ENCODE measurements at places on chromosomes 7 and 10.

DNA sequence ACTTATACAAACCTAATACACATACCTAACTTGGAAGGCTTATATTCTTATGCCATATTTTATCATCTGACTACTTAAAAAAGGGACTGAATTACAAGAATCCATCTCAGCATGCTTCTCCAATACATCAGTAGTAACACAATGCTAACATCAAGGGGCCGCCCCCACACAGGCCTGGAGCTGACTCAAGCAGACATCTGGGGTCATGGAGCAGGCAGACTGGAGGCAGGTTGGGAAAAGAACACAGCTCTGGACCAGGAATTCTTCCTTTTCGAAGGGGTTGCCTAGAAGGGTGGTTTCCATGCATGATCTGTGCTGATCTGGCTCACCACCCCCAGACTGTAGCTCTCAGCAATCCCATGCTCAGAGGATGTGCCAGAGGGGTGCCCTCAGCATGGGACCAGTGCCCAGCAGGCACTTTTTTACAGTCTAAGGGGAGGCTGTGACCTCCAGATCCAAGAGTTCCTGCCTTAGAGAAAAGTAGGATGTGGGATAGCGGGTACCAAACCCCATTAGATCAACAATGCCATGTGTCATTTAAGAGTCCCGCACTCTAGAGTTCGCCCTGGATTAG is 26.1 kb upstream of the DUSP5 start:
- DNase-seq = no peak

DNA sequence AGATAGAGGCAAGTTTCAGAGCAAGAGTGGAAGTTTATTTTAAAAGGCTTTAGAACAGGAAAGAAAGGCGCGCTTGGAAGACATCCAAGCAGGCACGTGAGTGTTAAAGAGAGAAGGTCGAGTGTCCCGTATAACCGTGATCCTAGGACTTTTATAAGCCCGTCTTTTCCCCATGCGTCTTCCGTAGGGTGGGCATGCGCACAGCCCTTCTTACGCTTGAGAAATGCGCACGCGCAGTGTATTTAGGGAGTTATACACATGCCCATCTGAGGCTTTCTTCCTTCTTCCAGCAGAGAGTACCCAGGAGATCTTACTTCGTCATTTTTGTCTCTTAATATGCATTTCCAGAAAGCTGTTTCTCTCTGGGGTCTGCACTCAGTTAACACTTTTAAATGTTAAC is 52.4 kb downstream of the CALD1 start:
- DNase-seq = no peak

DNA sequence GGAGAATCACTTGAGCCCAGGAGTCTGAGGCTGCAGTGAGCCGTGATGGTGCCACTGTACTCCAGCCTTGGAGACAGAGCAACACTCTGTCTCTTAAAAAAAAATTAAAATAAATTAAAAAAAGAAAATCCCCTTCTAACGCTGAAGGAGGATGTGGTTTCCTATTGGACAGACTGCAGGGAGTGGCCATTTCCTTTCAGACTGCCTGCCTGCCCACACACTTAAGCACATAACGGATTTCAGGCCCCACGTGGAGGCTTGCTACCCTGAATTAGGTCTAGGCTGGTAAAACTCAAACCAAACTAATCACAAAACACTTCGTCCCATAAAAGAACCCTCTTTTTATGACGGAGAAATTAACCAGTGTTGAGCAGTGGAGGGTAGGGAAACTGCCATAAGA is 34.0 kb downstream of the GATA3 start:
- no peak for DNase-seq

DNA sequence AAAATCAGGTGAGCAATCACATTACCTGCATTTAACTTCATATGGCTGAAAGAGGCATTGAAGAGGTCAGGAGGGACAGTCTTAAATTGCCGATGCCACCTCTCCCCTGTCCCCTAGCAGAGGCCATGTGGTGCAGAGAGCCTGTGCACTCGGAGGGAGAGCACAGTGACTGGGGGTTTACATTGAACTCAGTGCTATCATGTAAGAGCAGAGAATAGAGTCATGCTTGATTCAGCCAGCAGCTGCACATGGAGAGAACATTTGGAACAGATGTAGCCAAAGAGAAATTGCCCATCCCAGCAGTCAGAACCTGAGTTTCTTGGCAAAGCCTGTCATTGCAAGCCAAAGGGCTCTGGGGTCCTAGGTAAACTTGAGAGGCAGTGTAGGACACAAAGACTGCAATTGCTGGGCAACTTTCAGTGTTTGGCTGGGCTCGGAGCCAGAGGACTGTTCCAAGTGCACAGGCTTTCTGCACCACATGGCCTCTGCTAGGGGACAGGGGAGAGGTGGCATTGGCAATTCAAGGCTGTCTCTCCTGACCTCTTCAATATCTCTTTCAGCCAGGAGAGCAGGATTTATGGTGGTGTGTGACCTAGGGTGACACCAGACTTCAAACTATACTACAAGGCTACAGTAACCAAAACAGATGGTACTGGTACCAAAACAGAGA is 267.1 kb downstream of the REEP3 start:
- no peak for DNase-seq

DNA sequence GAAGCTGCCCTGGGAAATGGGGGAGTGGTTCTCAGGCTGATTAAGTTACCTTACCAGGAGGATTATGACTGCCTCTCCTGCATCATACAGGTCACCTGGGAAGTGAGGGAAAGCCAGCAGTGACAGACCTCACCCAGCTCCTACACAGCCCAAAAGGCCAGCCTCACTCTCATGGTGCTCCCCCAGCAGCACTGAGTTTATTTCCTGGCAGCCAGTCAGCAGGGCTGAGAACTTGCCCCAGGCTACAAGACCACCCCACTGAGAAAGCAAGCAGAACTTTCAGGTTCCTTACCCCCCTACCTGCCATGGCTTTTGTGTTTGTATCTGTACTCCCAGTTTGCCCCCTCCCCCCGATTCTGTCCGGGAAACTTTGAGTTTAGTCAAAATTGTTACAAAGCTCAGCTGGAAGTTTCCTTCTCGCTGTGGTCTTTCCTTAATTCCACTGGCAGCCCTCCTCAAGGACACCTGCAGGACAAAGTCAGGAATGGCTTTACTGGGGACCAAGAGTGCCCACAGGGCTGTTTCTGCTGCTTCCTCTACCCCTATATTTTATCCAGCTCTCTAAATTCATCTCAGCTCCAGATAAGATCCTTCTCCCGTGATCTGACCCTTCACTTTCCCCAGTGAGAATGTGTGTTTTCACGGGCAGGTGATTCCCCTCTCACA is 649.8 kb upstream of the MBL2 start:
- no peak for DNase-seq

GRCh38 chr7:151869455-151869854 is 7.5 kb downstream of the PRKAG2 start:
- no peak for DNase-seq

GRCh38 chr7:37430640-37431039 is 18.0 kb downstream of the ELMO1 start:
- DNase-seq = no peak

GRCh38 chr7:231858-232246 is 39.5 kb downstream of the FAM20C start:
- DNase-seq = no peak

- DNase-seq = no peak
Observed at GRCh38 chr7:151813445-151813844, 63.5 kb downstream of the PRKAG2 start.

DNA sequence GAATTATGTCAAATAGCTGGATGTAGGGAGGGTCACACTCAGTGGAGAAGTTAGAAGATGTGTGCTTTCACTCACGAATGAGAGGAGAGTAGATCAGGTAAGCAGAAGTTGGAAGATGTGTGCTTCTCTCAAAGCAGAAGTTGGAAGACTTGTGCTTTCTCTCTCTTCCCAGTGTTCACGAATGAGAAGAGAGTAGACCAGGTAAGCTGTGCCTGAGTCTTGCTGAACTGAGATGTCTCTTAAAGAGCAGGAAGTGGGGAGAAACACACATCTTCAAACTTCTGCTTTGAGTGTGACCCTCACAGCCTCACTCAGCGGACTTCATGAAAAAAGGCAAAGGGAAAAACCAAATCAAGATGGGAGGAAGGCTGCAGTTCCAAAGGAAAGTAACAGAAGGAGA is 7.0 kb upstream of the TMEM243 start:
- peak; percentile 33 for DNase-seq

- peak; percentile 28 for DNase-seq
Observed at GRCh38 chr10:21021843-21022594, 124.9 kb upstream of the NEBL start.

DNA sequence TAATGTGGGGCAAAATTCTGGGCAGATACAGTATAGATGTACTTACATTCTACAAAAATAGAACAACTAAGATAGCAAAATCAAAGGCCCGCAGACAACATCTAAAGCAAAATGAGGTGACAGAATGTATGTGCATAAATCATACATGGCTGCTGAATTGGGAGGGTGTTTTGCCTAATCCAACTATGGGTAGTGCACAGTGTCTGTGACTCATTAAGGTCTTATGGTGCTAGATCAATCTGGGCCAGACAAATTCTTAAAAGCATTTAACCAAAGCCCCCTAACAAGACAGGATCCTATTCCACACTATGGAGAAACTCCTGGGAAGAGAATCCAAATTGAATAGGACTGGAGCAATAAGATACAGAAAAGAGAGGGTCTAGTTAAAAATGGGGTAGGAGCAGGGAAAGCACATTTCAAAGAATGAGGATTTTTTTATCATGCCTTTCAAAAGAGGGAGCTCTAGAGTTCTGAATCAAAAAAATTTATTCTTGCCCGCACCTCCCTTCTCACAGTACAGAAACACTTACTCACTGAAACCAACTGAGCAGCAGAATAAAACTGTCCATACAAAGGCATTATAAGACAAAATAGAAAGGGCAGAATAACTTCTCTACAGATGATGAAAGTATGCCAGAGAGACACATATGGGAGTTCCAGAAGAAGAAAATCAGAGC is 181.3 kb downstream of the RNLS start:
- DNase-seq = no peak

- DNase-seq = no peak
Observed at GRCh38 chr10:13706604-13707003, 119.8 kb downstream of the PRPF18 start.

DNA sequence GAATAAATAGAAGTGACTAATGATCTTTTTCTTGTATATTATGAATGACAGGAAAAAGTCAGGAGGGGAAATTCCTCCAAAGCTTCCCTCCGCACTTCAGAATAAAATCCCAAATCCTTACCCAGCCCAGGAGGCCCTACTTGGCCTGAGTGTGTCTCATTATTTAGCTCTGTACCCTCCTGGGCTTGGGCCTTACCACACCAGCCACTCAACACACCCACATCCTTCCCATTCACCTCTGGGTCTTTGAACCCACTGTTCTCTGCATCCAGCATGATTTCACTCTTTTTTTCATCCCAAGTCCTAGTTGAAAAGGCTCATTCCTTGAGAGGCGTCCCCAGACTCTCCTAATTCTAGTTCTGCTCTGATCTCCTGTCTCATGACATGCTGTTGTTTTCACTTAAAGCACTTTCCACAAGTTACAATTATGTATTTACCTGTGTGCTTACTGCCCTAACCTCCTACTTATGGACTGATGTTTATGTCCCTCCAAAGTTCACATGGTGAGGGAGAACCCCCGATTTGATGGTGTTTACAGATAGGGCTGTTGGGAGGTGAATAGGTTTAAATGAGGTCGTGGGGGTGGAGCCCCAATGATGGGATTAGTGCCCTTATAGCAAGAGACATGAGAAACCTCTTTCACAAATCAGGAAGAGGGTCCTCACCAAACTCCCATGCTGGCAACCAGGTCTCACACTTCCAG is 6.4 kb downstream of the NOD1 start:
- DNase-seq = no peak

- DNase-seq = no peak
Observed at GRCh38 chr7:100016215-100016901, 962 bp downstream of the ZKSCAN1 start.

- DNase-seq = no peak
Observed at GRCh38 chr10:77649333-77650331, 12.0 kb upstream of the KCNMA1 start.

GRCh38 chr7:32779167-32779566 is 112.4 kb downstream of the KBTBD2 start:
- no peak for DNase-seq

- no peak for DNase-seq
Observed at GRCh38 chr7:71485586-71485985, 353.6 kb downstream of the GALNT17 start.

DNA sequence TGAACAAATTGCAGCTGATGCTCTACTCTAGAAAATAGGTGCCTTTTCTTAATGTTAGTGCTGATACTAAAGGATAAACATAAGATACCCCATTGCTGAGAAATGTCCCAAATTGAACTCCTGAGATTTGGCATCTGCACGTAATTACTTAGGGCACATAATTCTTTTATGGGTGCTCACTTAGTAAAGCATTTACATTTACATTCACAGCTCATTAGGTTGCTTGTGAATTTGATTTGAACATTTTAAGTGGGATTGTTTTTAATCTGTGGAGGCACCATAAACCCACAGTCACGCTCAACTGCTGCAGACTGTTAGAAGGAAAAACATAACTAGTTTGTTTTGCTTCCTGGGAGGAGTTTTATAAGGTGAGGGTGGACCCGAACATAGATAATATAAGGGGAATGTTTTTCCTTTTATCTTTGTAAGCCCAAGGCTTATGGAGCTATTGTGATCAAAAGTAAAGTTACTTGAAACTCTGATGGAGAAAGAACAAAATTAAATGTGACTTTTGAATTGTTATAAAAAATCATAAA is 560.8 kb downstream of the REEP3 start:
- DNase-seq = no peak

DNA sequence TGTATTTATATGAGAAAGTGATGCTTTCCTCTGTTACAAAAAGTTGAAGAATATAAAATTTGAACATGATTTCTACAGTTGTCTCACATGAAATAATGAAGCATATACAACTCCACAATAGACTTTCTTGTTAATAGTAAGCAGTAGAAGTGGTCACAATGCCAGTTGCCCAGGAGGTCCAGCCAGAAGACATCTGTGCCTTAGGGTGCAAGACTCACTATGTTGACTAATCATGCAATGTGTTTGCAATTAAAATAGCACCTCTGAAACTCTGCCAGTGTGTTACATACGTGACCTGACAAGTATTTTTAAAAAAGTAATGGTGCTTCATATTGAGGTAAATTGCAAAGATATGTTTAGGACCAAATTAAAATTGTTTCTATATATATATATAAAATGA is 547.2 kb downstream of the ETV1 start:
- DNase-seq = no peak

- no peak for DNase-seq
Observed at GRCh38 chr10:133186416-133187090, 26.5 kb downstream of the KNDC1 start.

- DNase-seq = no peak
Observed at GRCh38 chr7:51146816-51147586, 169.6 kb downstream of the COBL start.

DNA sequence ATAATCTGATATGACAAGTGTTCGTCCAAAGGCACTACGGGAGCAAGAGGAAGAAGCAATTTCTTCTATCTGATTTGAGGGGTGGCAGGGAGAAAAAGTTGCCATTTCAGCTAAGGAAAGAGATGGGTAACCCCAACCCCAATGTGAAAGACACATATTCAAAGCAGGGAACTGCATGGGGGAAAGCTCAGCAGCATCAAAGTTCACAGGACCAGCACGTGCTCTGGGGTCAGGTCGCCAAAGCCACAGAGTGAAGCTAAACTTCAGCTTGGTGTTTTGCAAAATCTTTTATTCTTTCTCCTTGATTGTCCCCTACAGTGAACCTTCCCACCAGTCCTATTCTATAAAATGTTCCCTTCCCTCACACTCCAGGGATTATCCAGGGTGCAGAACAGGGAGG is 112.8 kb upstream of the PPP2R2D start:
- DNase-seq = no peak

GRCh38 chr7:105769901-105770628 is 106.3 kb downstream of the ATXN7L1 start:
- no peak for DNase-seq
